ENCODE measurements at places on chromosomes 3 and 15.

DNA sequence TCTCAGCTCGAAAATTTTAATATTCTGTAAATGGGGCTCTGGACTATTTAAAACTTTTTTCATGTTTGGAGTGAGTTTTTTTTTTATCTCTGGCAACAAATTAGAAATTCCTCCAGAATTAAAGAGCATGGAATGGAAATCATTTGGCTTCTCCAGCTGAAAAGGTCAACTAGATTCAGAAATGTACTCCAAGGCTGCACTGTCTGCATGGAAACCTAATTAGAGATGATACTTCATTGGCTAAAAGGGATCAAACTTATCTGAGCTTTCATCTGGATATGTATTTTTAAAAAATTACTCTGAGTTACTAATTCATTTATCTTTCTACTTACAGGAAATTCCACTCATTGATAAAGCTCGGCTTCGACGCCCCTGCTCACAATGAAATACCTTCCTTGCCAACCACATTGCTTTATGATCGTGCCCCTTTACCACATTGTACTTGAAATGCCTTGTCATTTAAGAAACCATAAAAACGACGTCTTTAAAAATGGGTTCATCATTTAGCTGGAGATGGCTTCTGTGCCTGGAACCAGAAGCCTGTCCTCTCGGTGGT, 285.5 kb upstream of the ICE2 start:
- DNase-seq = no peak

DNA sequence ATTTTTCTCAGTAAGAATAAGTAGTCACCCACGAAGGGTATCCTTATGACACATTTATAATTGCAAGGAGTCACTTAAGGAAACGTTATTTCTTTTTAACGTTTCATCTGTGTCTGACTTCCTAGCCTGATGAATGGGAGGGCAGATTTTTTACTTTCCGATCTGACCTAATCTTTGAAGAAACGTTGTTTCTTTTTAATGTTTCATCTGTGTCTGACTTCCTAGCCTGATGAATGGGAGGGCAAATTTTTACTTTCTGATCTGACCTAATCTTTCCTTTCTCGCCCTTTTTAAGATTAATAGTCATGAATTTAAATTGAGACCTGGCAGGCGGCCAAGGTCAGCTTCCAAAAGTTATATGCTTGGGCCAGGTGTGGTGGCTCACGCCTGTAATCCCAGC, 3.0 kb upstream of the KLHL6 start:
- no peak for DNase-seq

- no peak for DNase-seq
These were observed 37.9 kb downstream of the CPA3 start for GRCh38 chr3:148903022-148903442.

- DNase-seq = no peak
These were observed 52.8 kb downstream of the SEMA5B start for GRCh38 chr3:122974764-122975162.

- DNase-seq = no peak
These were observed 3.8 kb upstream of the ACAD9 start for GRCh38 chr3:128875556-128876120.

GRCh38 chr3:46496746-46497555, 825 bp upstream of the RTP3 start:
- DNase-seq = no peak

GRCh38 chr3:36557708-36558421, 177.6 kb downstream of the STAC start:
- DNase-seq = no peak

GRCh38 chr15:58475573-58476524, 44.1 kb downstream of the LIPC start:
- DNase-seq = no peak

DNA sequence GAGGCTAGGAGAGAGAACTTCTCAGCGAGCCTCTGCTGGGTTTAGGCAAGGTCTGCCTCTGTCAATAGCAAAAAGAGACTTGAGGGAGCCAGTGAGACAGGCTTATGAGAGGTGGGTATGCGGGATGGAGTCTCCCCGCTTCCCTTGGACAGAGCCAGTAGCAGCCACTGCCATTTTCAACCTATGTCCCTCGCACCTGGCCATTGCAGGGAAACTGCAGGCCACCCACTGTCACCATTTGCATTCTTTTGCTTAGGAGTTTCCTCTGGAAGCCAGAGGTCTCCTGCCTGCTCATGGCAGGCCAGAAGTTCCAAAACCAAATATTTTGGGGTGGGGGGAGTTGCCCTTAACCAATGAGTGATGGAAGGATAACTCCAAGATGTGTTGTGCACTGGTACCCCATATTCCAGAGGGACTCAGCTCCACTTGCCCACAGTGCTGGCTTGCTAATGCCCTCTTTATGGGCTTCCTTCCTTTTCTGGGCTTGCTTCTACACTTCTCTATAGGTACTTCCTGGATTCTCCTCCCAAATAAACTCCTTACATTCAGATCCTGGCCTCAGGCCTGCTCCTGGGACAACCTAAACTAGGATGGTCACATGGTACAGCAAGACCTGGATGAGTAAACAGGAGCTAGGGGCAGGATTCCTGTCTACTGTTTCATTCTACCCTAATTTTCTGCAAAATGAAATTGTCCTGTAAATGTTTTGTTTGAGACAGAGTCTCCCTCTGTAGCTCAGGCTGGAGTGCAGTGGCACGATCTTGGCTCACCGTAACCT, 108.9 kb upstream of the PROK2 start:
- DNase-seq = no peak

DNA sequence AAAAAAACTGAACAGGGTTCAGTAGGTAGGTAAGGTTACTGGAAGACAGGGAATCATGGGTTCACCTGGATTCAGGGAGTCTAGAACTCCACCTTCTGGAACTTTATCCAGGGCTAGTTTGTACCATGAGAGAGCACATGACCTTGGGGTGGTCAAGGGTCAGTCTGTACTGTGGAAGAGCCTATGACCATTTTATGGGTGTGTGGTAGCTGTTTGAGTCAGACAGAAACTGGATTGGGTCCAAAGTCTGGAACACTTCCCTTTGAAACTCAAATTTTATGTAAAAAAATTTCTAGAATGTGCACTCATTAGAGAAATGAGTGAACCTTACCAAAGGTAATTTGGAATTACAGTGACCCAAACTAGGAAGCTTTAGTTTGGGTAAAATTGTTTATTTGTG, 486.0 kb upstream of the AGTR1 start:
- no peak for DNase-seq

- no peak for DNase-seq
These were observed 105.4 kb downstream of the ABHD5 start for GRCh38 chr3:43796041-43796596.

GRCh38 chr15:60908888-60909287, 320.2 kb downstream of the RORA start:
- no peak for DNase-seq

Data from amniotic stem cell (primary cell).